ENCODE measurements at places on chromosomes 2 and 18. TPM values are rescaled to one million over a fixed set of nuclear protein-coding genes. Genes with fewer than 3 reads are reported as not detected.

DNA sequence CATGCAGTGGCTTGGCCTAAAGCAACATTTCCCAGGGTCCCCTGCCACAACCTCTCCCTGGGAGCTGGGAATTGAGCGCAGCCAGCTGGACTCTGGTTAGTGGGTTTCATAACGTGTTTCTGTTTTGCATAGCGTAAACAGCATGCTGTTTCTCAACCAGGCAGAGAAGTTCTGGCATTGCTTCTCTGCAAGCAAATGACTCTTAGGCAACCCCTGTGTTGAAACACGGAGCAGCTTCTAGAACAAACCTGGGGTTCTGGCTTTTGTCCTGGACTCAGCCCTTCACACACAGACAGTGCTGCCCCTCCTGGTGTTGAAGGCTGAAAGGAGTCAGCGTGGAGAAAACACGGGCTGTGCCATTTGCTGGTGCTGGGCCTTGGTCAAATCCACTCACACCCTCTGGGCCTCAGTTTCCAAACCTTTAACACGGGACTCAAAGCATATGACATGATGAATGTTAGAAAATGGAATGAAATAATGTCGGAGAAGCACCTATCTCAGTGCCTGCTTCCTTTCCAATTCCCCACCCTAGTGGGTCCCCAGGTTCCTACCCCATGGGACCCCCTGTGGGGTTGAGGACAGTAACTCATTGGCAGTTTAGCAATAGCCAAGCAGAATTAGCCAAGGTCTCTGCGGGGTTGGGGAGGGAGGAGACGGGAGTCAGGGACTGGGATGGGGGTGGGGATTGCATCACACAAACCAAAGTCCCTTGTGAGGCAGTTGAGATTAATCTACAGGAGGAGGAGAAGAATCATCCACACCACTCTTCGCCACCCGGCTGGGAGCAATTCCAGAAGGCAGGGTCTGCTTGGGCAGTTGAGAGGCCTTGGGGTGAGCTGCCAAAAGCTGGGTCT lies 30.2 kb upstream of the IL1R2 start:
- DNase-seq: no peak

GRCh38 chr2:162123806-162124758 lies 28.0 kb downstream of the GCG start:
- DNase-seq: peak; percentile 61

GRCh38 chr2:171158790-171159371 lies 1.8 kb downstream of the TLK1 start:
- no peak for DNase-seq

GRCh38 chr2:57598551-57598950 lies 448.1 kb upstream of the VRK2 start:
- DNase-seq: no peak

Gene LOXHD1
- not detected for total RNA-seq

Gene GRB14
- total RNA-seq: 6.3 TPM

Measured in HCT116 (cell line).